ENCODE measurements at places on chromosomes 4 and X.
A peak's percentile ranks its signal among the peaks of the same experiment; 100 is the strongest.

DNA sequence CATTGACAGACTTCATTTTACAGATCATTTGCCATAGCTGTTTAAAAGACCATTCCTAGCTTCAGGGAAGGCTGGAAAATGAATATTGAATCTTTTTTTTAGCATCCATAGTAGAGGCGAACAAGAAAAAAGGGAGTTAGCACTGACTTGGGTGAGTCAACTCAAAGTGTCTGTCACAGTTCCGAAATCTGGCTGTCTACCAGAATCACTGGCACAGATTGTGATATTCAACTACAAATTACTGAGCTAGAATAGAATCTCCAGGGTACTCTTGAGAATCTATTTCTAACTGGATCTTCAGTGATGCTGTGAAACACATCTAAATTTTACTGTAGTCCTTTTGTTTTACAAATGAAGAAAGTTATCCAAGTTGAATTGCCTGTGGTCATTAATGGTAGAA, 31.5 kb downstream of the SEC24B start:
- DNase-seq = no peak

GRCh38 chrX:138791551-138791950, 80.0 kb upstream of the FGF13 start:
- DNase-seq = no peak

GRCh38 chrX:24536551-24536950, 71.5 kb downstream of the PDK3 start:
- no peak for DNase-seq

DNA sequence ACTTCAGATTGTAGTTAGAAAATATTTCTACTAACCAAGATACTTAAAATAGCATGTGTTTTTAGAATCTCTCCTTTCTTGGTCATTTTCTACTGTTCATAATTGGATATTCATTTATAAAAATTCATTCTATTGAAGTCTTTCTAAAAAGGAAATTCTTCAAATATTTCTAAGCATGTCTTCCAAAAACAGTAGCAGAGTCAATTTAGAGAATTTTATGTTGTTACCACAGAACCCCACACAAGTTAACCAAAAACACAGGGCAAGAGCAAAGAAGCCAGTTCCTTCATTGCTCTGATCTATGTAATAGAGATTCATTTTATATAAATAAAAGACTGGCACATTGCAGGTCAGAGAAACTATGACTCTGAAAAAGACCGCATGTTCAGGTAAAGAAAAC, 345.1 kb upstream of the PITX2 start:
- DNase-seq = no peak

DNA sequence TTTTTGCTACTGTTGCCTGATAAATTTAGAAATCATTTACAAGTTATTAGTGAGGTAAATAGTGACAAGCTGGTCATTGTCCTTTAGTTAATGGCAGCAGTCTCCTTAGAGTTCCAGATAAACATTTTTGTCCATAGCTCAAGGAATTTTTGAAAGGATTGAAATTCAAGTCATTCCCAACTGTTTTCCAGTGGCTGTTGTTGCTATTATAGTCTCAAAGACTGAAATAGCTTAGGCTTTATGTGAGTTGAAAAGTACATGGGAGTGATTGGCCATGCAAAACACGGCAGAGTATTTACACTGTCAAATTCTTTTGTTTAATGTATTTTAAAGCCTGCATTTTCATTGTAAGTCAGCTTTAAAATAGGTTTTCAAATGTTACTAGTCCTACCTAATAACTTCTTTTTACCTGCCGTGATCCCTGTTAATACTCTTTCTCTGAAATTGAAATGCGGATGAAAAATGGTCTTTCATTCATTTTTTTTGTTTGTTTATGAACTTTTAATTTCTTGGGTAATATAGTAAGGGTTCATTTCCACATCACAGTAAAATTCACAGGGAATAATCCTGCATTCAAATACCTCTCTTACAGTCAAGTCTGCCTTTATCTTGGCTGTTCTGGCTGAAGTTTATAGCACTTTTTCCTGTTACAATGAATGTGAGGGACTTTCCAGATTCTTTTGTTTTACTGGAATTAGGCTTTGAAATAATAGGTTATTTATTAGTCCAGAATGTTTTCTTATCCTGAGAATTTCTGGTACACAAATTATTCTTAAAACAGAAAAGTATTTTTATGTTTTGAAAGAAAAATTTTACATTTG, 85.1 kb downstream of the PDLIM5 start:
- DNase-seq = no peak

- no peak for DNase-seq
Observed at GRCh38 chrX:13764281-13764680, 29.7 kb downstream of the OFD1 start.

DNA sequence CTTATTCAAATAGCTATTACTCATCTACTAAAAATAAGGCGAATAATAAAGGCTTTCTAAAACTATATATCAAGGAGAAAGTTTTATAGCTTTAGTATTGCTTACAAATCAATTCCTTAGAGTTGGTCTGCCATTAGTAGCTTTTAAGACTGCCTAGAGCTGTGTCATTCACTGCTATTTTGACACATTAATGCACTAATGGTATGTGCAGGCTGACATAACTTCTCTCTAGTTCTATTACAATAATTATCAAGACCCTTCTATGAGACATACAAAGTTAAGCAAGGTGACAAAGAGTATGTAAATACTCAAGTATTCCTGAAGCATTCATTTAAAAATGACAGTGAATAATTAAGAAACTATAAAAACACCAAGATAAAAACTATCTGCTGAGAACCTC, 625.3 kb downstream of the STPG2 start:
- DNase-seq = no peak

GRCh38 chr4:121860121-121860520, 10.2 kb downstream of the BBS7 start:
- DNase-seq = no peak

DNA sequence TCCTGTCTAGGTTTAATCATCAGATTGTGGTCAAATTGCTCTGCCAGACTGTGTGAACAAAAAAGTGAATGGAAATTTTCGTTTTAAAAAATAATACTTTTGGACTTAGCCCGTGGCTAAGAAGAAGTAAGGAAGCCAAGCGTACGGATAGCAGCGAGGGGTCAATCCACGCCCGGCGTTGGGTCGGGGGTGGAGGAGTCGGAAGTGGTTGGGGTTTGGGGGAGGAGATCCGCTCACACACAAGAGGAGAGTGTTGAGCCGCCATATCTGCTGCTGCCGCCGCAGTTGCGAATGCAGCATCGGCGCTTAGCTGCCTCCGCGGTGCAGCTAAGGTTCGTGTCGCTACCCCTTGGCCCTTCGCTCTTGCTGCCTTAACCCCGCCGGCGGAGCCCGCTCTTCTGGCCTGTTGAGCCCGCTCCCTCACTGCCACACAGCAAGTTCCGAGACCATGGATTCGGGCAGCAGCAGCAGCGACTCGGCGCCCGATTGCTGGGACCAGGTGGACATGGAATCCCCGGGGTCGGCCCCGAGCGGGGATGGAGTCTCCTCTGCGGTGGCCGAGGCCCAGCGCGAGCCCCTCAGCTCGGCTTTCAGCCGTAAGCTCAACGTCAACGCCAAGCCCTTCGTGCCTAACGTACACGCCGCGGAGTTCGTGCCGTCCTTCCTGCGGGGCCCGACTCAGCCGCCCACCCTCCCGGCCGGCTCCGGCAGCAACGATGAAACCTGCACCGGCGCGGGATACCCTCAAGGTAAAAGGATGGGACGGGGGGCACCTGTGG, at the start of gene GSPT2:
GSPT2 (plus strand) TSS at position 264 of the 779 bp plus-strand sequence; CDS start at position 449, 185 bp downstream.
- DNase-seq = peak; percentile 23

- DNase-seq = no peak
Observed at GRCh38 chr4:38123555-38123954, 163.4 kb downstream of the PTTG2 start.

GRCh38 chrX:69232945-69233344, 67.7 kb upstream of the PJA1 start:
- DNase-seq = no peak

GRCh38 chr4:108543359-108543968, 76.9 kb upstream of the RPL34 start:
- no peak for DNase-seq

DNA sequence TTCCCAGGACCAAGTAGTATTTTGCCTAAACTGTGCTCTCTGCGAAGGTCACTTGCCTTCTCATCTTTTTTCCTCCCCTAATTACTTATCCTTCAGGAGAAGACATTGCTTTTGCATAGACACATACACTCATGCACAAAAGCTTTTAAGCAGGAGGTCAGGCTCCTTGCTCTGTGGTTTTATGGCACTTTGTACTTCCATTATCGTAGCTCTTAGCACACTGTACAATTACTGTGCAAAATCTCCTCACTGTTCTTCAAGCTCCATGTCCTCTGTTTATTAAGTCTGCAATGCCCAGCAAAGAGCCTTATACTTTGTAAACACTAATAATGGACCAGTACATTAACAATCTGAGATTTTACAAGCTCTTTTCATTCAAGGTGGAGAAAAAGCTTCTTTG, 188.4 kb upstream of the GNPDA2 start:
- no peak for DNase-seq

DNA sequence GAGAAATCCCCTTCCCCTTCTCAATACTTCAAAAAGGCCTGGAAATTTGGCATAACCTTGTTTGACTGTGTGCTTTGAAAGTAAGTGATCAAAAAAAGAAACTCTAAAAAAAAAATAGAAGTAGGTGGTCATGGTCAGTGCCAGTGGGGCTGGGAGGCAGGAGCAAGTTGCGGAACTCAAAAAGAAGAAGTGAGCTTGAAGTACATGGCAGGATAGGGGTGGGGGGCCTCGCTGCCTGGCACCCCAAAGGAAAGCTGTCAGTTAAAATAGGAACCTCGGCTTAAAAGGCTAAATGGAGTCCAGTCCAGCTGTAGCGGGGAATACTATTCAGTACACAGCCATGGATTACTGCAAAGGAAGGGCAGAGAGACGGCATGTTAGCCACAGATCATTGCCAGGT, 12.2 kb upstream of the NKRF start:
- no peak for DNase-seq

DNA sequence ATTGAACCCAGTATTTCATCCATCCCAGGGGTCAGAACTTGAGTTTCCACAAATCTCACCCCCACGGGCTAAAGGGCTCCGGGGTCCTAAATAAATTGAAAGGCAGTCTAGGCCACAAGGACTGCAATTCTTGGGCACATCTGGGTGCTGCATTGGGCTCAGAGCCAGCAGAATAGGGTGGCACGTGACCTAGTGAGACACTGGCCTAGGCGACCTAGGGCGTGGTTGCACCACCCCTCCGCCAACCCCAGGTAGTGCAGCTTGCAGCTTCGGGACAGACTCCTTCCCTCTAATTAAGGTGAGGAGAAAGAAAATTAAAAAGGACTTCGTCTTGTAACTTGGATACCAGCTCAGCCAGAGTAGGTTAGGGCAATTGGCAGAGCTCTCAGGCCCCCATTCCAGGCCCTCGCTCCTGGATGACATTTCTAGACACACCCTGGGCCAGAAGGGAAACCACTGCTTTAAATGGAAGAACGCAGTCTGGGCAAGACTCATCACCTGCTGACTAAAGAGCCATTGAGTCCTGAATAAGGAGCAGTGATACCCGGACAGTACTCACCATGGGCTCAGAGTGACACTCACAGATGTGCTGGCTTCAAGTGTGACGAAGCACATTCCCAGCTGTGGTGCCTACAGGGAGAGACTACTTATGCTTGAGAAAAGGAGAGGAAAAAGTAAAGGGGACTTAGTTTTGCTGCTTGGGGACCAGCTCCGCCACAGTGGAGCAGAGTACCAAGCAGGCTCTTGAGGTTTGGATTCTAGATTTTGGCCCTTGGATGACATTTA, 735.4 kb downstream of the FSTL5 start:
- DNase-seq = no peak

DNA sequence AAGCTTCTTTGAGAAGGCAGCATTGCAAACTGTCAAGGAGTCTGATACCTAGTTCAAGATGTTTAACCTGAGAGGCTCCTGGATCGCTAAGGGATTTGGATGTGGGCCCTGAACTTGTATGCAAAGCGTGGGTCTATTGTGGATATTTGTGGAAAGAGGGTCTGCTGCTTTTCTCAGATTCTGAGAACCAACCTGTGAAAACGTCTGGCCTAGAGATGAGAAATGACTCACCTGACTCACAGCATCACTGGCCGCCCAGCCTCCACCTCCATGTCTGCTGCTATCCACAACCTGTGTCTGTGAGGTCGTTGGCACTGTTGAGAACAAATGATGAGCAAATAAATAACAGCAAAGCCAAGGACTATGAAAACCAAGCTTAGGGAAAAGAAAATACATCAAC, 33.3 kb upstream of the PROM1 start:
- no peak for DNase-seq

DNA sequence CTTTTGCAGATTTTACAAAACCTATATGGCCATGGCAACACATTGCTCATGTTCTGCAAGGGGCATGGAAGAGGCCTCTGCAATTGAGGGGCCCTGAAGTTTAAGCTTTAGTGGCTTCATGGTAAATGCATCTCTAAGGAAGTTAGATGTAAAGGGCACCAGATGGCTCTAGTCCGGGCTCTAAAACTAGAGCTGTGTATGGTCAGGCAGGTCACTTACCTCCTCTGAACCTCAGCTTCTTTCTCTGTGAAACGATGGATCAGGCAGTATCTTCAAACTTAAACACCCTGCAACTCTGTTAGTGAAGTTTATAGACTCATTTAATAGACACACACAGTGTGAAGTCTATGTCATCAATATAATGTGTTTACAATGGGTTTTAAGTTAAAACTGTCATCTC, 10.0 kb downstream of the MAGEB17 start:
- no peak for DNase-seq

DNA sequence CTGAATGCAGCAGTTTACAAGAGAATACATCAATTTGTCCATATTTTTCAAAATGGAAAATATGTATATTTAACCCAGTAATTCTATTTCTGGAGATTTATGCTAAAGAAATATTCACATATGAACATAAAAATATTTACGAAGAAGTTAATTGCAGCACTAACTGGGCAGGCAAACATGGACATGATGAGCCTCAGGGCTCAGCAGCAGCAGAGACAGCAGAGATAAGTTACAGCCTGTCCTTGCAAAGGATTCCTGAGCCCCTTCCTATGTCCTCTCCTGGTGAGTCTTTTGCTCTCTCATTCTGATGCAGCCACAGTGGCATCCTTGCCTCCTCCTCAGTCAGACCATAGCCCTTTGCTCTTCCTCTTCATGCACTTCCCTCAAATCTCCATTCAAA, 680.6 kb upstream of the CPEB2 start:
- DNase-seq = no peak

DNA sequence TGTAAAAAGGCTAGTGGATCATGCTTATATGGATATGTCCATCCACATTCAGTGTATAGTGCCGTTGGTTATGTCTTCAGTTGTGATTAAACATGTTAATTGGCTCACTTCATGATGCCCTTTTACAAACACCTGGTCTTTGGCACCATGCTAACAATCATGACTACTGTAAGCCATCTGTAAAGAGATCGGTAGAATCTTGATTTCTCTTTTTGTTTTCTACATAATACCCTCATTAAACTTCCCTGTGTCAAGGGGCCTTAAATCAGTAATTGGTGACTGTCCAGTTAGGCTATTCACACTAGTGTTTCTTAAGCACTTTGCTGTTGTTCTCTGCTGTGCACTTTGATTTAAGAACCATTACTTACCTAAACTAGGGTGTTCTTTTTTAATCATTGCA, 475.2 kb downstream of the RPA4 start:
- DNase-seq = no peak

- no peak for DNase-seq
Observed at GRCh38 chr4:143633833-143634232, 66.6 kb downstream of the FREM3 start.

All from stimulated activated effector memory CD8-positive, alpha-beta T cell treated with anti-CD3 and anti-CD28 coated beads, Interleukin-12 subunit alpha, Interleukin-12 subunit beta, amount 100 ng/mL, for 72 hours (primary cell).